ENCODE measurements at places on chromosomes 2 and 18.

DNA sequence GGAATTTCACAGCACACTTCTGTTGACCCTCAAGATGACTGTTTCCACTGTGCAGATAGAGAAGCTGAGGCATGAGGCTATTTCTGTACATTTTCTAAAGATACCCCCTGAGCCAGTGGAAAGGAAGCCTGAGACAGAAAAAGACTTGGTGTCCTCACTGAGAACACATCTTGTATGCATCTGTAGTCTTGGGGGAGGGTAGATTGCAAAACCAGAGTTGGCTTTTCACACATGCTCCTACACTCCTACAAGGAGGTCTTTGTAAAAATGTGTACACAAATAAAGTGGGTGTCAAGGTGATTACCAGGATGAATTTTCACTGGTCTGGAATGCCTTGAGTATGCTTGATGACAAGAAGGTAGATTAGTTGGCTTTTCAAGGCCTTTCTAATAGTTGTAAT lies 98.0 kb downstream of the KCTD18 start:
- DNase-seq: no peak

DNA sequence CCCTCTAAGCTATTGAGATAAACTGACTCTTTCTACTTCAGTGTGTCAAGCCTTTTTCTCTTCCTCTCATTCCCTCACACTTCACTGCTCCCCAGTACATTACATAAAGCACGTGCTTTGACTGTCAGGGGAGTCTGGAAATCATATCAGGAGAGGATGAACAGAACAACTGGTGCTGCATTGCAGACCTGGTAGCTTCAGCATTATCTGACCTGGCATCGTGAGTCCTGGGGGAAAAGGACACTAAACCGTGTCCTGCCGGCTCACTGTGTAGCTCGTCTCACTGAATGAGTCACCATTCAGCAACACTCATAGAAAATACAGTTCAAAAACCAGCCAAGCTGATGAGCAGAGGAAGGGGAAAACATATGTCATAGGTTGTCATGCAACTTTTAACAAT lies 108.5 kb upstream of the UNC80 start:
- DNase-seq: no peak

- no peak for DNase-seq
Observed at GRCh38 chr2:45932278-45932975, 281.0 kb downstream of the PRKCE start.

GRCh38 chr18:62070302-62070701 lies 116.6 kb downstream of the PIGN start:
- no peak for DNase-seq

- DNase-seq: no peak
Observed at GRCh38 chr2:59905731-59906130, 647.7 kb downstream of the BCL11A start.

- DNase-seq: no peak
Observed at GRCh38 chr2:121595012-121595891, 54.0 kb downstream of the CLASP1 start.

- no peak for DNase-seq
Observed at GRCh38 chr2:40287195-40287594, 164.7 kb downstream of the SLC8A1 start.

DNA sequence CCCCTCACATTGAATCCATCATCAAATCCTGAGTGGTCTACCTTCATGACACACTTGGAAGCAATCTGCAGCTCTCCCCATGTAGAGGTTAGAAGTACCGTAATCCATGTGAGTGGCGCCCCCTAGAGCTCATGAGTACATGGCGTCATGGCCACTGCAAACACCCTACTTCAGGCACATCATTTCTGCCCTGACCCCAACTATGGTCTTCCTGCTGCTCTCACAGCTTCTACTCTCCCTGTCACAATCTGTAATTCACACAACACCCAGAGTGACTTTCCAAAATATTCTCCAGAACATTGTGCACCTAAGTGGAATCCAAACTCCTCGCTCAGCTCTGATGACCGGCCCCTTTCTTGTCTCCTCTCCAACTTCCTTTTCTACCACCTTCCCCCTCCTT lies 141.9 kb downstream of the ANKRD44 start:
- peak; percentile 54 for DNase-seq

DNA sequence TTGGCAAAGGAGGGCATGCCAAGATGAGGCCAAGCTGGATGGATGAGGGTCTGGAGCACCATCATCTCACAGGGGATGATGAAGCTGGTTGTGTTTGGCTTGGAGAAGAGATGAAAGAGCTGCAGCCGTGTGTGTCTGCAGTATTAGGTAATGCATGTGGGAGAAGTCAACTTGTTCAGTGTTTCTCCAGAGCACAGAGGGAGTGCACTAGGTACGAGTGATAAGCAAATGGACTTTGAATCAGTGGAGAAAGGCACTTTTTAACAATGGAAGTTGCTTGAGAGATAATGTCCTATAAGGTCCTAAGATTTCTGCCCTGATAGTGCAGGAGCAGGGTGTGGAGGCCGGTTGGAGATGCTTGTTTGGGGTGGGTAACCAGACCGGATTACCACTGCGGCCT lies 36.0 kb downstream of the SLC14A2 start:
- no peak for DNase-seq

- DNase-seq: no peak
Observed at GRCh38 chr2:206831442-206831995, 66.1 kb downstream of the FASTKD2 start.

DNA sequence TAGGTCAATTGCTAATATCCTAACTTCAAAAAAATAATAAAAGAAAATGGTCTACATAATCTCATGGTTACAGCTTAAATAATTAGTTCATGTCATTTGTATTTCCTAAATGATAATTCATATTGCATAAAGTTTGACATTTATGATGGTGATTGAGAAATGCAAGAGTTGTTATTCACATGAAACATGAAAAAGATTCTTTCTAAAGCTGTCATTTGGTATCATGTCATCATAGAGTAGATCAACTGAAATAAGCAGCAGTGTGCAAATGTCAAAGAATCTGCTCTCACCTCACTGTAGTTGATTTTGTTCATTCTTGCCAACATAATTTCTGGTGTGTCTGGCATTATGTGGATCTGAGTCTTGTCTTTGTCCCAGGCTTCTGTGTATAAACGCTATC lies 95.3 kb downstream of the NEB start:
- DNase-seq: no peak

DNA sequence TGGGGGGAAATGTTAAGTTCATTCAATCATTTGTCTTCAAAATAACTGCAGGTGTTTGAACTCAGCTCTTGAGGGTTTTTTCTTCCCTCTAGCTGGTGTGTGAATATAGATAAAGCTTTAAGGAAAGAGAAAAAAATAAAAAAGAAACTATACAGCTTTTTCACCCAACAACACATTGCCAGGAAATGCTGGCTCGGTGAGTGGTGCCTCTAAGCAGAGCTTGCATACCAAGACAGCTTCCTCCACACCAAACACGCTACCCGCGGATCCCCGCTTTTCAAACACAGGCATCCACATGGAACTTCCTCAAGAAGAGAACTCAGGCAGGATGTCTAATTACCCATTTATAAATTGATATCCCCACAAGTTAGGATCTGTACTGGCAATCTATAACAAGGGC lies 69.8 kb upstream of the TANK start:
- no peak for DNase-seq

- DNase-seq: no peak
Observed at GRCh38 chr2:203105996-203106395, 91.3 kb downstream of the NBEAL1 start.

GRCh38 chr2:159933040-159933726 lies 129.2 kb downstream of the PLA2R1 start:
- no peak for DNase-seq

- DNase-seq: no peak
Observed at GRCh38 chr18:74479486-74480148, 16.5 kb upstream of the CNDP2 start.

DNA sequence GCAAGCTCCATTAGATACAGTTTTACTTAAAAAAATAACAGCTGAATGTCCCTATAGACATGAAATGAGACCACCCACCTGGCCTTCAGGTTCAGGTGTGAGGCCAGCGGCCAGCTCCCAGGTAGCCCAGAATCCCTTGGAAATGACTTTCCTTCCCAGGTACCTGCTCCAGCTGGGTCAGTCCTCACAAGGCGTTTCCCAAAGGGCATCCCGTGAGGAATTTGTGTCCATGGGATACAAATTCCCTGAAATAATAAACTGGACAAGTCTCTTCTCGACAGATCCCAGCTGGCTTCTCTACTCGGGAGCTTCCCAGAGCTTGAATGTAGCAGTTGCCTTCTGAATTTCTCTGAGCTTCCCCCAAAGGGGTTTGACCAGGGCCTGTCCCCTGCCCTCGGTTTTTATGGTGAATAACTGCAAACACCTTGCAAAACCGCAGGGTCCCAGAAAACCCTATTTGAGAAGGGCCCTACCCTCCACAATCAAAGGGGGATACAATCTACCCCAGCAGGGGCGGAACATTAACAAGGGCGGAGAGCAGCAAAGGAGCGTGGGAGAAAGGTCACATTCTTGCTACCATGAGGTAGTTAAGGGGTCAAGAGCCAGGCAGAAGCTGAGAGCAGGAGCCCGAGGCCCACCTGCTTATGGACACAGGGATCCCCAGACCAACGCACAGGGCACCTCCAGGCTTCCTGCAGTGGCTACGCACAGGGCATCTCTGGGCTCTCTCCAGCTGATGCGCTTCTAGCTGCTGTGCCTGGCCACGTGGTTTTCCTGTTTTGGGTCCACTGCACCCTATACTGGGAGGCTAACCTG lies 107.7 kb downstream of the HDAC4 start:
- no peak for DNase-seq

GRCh38 chr2:32750880-32751279 lies 123.0 kb downstream of the TTC27 start:
- no peak for DNase-seq

DNA sequence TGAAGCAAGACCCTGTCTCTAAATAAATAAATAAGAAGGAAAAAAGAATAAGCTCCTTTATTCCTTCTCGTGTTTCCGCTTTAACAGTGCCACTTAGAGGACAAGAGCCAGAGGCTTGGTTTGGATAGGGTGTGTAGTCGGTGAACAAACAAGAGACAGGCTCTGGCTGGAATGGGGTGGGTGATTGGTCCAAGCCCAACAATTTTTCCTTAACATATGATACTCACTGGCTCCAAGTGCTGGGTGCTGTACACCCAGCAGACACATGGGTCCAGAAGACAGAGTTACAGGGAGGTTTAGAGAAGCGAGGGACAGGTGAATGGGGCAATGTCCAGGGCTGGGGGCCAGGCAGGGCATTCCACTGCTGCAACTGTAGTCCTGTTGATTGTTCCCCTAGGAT lies 77.8 kb downstream of the NCAPH start:
- peak; percentile 18 for DNase-seq

DNA sequence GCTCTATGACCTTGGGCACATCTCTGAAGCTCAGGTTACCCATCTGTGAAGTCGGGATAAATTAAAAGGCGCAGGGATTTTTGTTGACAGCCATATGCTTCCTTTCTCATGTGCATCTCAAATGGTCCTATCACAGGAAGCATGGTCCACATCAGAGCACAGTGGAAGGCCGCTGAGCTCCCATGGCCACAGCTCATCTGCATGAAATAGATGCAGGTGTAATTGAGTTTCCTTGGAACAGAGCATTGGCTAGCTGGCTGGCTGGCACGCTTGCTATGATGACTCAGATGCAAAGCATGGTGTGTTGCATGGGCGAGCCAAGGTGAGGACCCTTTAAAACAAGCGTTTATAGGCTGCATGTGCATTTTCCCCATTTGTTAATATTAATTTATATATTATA lies 79.3 kb downstream of the TXNL1 start:
- DNase-seq: no peak

DNA sequence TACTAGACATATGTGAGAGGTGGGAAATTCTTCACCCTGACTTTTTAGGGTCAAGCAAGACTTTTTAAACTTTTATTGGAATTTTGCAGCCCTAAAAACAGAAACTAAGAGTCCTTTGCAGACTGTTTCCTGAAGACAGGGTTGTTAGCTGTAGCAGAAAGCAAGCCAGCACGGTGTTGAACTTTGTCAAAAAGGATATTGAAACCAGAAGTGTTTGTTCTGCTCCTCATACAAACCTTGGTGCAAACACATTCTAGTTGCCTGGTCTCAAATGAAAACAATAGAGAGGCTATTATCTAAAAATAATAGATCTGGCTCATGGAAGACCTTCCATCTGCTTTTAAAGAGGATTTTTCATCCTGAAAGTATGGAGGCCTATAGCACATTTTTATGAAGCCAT lies 65.8 kb upstream of the IGFBP5 start:
- no peak for DNase-seq

GRCh38 chr2:66840321-66841002 lies 405.5 kb downstream of the MEIS1 start:
- peak; percentile 77 for DNase-seq

- no peak for DNase-seq
Observed at GRCh38 chr2:12155303-12156051, 409.0 kb downstream of the LPIN1 start.

DNA sequence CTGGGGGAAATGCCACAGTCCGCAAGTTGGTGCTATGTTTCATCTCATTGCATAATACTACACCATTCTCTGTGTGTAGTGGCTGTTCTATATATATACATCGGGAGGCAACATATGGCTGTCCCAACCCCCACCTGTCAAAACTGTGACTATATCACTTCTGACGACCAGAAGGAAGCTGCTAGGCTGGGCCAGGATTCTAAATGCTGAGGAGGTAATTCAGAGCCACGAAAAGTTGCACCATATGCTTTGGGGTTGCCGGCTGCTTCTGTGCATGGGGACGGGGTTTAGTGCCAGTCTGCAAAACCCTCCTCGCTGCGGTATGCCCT lies 117.3 kb downstream of the MSH2 start:
- DNase-seq: no peak

- DNase-seq: no peak
Observed at GRCh38 chr18:32958746-32959145, 185.9 kb upstream of the KLHL14 start.

DNA sequence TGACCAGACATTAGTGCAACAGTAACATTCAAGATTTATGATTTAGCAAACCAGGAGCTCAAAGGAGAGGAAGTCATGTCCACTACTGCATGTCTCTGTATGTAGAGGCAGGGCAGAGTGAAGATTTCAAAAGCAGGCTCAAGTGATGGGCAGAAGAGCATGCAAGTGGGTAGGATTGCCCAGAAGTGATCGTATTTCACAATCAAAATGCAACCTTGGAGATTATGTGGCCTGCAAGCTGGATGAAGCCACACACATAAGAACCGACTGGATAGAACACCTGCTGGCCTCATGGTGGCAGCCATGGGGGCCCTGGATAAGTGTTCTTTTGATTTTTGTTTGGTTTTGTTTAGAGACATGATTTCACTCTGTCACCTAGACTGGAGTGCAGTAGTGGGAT lies 286.8 kb upstream of the RAB12 start:
- DNase-seq: no peak
